LHCN-M2 (cell line): ENCODE measurements at places on chromosomes 5 and 9.
A peak's percentile ranks its signal among the peaks of the same experiment; 100 is the strongest.

DNA sequence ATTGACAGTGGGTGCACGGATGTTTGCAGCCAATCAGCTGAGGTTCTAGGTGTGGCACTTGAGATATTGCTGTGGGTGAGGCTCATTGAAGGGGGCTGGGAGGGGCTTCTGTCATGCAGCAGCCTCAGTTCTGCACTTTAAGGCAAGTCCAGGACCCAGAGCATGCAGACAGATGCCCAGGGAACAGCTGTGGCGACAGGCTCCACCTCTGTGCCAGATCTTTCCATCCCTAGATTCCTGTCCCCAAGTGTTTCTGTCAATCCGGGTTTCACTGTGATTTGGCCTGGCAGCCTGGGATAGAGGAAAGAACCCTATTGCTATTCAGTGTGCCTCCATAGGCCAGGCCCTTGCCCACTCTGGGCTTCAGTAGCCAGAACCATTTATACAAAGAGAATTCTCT is 20.8 kb upstream of the CERCAM start:
- DNase-seq = peak; percentile 15

- DNase-seq = no peak
Measured at GRCh38 chr5:5752844-5753243, 330.4 kb downstream of the ICE1 start.

DNA sequence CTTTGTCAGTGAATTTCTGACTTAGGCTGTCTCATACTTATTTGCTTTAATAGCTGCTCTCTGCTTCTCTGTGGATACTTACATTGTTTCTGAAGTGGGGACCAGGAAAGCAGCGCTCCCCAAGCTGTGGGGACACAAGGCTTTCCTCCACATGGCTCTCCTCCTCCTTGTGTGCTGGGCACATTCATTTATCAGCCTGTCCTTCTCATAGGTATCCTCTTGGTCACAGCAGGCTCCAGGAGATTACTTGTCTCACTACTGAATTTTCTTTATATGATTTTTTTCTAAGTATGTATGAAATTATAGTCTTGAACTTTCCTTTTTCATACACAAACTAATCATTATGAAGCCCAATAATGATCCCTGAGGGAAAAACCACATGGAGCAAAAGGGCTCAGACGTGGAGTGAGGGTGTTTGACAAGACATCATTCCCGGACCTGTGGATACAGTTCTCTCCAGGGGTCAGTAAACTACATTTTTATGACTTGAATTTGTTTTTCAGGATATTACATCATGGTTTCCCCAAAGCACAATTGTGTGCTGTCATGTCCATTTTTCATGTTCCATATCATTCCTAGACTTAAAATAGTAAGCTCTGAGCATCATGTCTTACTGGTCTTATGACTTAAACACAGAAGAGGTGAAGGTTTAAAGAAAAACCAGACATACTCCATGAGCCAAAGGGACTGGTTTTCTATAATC is 234.5 kb downstream of the PCSK1 start:
- DNase-seq = no peak

GRCh38 chr9:114005371-114006154 is 72.5 kb downstream of the AMBP start:
- DNase-seq = no peak

GRCh38 chr5:179836225-179837019 is 15.7 kb downstream of the SQSTM1 start:
- peak; percentile 29 for DNase-seq

DNA sequence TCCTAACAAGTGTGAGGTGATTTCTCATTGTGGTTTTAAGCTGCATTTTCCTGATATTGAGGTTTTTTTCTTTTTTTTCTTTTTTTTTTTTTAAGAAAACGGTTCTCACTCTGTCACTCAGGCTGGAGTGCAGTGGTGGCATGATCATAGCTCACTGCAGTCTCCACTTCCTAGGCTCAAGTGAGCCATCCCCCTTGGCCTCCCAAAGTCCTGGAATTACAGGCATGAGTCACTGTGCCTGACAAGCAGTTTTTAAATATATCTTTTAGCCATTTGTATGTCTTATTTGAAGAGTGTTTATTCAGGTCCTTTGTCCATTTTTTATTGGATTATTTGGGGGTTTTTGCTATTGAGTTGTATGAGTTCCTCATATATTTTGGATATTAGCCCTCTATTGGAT is 53.8 kb downstream of the GCNT1 start:
- peak; percentile 84 for DNase-seq

GRCh38 chr5:139676951-139677735 is 29.0 kb downstream of the CXXC5 start:
- DNase-seq = no peak

- no peak for DNase-seq
Measured at GRCh38 chr5:90290648-90291047, 118.9 kb downstream of the CETN3 start.

- DNase-seq = peak; percentile 14
Measured at GRCh38 chr9:92954049-92954861, 6.9 kb downstream of the FGD3 start.

- no peak for DNase-seq
Measured at GRCh38 chr5:160923411-160923810, 71.4 kb upstream of the ATP10B start.

DNA sequence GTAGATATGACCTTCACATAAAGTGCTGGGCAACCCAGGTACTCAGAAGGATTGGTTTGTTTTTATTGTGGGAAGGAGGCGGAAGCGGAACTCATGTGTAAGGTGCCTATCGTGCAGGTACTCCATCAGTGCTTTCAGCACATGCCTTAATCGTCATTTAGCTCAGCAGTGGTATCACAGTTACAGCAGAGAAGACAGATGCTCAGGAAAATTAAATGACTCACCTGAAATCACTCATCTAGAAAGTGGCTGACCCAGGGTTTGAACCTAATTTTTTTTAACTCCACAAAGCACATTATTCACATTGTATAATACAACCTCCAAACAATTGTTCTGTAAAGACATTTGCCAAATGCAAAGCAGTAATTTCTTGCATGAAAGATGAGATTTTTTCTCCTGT is 2.2 kb downstream of the C5orf46 start:
- no peak for DNase-seq

- DNase-seq = peak; percentile 74
Measured at GRCh38 chr5:17314907-17315471, 97.6 kb downstream of the BASP1 start.

GRCh38 chr9:93235300-93235960 is 51.5 kb downstream of the WNK2 start:
- no peak for DNase-seq

DNA sequence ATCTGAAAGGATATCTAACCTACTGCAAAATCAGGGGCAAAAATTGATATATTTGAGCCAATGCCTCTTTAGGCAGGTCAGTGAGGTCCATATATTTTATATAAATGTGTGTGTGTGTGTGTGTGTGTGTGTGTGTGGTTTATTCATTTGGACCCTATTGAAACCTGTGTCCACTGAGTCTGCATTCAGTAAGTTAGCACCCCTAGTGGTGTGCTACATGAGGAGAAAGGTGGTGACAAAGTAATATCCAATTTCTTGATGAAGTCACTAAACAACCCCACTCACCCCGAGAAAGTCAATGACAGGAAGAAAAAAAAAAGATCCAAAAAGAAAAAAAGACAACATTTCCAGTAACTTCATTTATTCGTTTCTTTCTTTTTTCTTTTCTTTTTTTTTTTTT is 4.1 kb downstream of the FBXW11 start:
- DNase-seq = no peak

GRCh38 chr9:120366644-120367019 is 213.3 kb downstream of the CDK5RAP2 start:
- DNase-seq = peak; percentile 85

- no peak for DNase-seq
Measured at GRCh38 chr9:105858006-105858690, 163.8 kb downstream of the TMEM38B start.

DNA sequence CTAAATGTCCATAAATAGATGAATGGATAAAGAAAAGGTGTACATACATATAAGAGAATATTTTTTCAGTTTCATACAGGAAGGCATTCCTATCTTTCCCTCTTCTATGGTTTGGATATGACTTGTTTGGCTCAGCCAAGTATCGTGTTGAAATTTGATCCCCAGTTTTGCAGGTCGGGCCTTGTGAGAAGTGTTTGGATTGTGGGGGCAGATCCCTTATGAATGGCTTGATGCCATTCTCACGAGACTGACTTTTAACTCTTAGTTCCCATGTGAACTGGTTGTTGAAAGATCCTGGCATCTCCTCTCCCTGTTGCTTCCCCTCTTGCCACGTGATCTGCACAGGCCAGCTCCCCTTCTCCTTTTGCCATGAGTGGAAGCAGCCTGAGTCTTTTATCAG is 421.1 kb upstream of the FTMT start:
- no peak for DNase-seq

GRCh38 chr9:101047848-101048397 is 19.4 kb downstream of the PLPPR1 start:
- no peak for DNase-seq

DNA sequence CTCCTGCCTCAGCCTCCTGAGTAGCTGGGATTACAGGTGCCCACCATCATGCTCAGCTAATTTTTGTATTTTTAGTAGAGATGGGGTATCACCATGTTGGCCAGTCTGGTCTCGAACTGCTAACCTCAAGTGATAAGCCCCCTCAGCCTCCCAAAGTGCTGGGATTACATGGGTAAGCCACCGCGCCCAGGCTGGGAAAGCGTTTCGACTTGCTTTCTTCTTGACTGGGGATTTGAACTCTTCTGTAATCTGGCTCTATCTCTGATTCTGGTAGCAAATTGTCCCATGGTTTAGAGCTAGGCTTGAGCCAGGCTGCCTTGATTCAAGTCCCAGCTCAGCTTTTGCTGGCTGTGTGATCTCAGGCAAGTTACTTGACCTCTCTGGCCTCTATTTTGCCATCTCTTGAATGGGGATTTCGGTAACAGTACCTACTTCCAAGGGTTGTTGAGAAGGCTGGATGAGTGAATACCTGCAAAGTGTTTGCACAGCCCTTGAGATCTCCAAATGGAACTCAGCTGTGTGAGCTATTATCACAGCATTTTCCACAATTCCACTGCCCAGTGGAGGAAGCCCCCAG is 20.5 kb upstream of the MVB12B start:
- no peak for DNase-seq

GRCh38 chr5:157779221-157779620 is 35.7 kb downstream of the LSM11 start:
- no peak for DNase-seq

- DNase-seq = no peak
Measured at GRCh38 chr5:147036691-147037245, 158.2 kb upstream of the PPP2R2B start.
